SW 1271 (cell line): ENCODE measurements at places on chromosomes 1 and 21.
A peak's percentile ranks its signal among the peaks of the same experiment; 100 is the strongest.

DNA sequence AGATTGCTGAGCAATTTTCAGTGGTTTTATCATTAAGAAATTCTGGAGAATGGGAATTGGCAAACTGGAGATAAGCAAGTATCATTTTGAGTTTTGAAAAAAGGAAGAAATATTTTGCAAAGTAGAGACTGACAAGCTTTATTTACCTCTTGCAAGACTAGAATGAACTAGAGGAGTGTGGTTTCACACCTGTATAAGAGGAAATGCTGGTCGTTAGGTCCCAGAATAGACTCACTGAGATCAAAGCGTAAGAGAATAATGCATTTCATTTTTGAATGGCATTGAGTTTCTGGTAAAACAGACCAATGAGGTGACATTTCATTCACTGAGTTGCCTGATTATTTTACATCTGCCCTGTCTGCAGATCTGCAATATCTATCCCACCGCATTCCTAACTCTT, 308.1 kb downstream of the ADGRL2 start:
- DNase-seq: no peak

- no peak for DNase-seq
Measured at GRCh38 chr1:206941766-206942418, 4.4 kb downstream of the PIGR start.

DNA sequence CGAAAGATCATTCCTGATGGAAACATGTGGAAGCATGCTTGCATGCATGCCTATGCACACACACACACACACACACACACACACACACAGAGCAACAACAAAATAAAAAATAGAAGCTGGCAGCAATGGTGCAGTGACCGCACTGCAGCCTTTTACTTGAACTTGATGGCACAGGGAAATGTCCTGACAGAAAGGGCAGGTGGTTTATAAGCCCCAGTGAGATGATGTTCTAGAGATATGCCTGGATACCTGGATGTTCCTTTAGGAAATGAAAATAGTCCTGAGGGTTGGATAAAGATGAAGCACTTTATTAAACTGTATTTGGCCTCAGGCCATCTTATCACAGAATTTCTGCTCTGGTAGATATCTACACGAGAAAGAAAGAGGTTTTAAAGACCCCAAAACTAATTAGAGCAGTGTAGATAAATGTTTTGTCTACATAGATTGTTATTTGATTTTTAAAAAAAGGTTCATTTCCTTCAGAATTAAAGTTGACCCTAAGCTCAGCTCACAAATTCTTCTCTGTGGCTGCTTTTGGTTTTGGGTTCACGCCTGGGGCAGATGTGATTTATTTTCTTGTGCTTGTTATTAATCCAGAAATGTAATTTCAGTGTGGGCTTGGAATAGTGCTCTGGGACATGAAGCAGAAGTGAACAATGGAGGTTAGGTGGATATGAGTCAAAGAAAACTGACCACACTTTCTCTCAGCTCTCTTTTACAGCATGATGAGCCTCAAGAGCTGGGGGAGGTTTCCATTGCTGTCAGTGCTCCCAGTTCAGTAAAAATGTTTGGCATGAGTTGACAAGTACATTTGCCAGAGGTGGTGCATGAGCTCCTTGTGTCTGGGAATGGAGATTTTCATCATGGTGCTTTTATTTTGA, 22.9 kb downstream of the ADAM30 start:
- DNase-seq: no peak

- DNase-seq: no peak
Measured at GRCh38 chr1:33331444-33332356, 10.8 kb upstream of the A3GALT2 start.

GRCh38 chr1:188761226-188761625, 1716.4 kb downstream of the BRINP3 start:
- no peak for DNase-seq

GRCh38 chr1:39877980-39878956, 5.0 kb downstream of the TRIT1 start:
- no peak for DNase-seq

DNA sequence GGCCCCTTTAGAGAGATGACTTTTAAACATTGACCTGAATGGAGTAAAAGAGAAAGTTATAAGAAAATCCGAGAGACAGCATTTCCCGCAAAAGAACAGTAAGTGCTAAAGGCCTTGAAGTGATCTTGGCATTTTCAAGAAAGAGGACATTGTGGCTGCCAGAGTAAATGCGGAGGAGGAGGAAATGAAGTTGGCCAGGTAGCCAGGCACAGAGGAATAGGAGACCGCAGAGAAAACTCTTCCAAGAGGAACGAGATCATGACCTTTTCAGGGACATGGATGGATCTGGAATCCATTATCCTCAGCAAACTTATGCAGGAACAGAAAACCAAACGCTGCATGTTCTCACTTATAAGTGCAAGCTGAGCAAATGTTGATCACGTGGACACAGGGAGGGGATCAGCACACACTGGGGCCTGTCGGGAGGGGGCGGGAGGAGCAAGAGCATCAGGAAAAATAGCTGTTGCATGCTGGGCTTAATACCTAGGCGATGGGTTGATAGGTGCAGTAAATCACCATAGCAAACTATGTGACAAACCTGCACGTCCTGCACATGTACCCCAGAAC, 49.7 kb downstream of the EEIG2 start:
- DNase-seq: no peak

DNA sequence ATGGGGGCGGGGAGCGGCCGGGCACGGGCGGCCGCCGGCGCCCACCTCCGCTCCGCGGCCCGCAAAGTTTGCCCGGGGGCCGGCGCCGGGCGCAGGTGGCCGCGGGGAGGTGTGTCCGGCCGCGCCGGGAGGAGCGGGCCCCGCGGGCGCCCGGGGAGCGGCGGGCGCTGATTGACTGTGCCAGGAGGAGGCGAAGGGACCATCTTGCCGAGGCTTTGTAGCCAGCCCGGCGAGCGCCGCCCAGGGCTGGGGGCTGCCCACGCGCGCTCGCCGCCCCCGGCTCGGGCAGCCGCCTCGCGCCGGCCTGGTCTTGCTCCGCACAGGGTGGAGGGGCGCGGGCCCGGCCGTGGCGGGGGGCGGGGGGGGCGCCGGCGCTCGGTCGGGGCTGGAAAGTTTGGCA, 432 bp downstream of the EPHB2 start:
- DNase-seq: peak; percentile 3

DNA sequence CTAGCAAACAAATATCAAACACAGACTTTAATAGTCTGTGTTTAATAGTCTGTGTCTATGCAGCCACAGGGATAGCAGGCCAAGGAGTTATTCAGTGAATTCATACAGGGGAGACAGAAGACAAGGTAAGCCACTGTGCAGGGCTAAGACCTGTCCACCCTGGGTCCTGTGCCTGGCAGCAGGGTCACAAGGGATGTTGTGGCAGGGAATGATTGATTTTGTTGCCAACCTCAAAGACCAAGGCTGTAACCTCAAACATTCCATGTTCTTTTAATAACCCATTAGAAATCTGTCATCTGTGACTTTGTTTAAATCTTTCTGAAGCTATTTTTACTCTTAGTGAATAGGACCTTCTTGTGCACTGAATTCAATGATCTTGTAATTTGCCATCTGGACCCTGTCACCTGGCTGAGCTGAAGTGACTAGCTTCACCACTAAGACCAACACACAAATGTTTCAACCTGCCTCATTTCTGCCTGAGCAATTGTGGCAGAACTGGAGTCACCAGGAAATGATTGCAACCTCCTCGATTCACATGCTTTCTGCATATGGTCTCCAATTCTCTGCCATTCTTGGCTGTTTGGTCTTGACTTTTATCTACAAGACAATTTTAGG, 154.2 kb downstream of the ASTN1 start:
- no peak for DNase-seq

DNA sequence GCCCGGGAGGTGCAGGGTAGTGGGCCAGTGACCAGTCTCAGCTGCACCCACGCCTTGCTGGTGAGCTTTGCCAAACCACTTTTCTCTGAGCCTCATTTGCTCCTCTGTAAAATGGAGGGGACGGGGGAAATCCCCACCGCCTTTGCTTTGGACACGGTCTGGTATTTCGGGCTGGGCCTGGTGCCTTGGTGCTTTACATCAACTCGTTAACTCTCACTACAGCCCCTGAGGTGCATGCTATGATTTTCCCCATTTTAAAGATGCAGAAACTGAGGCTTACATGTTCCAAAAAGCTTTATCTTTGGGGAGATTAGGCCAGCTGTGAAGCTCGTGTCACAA, 116.1 kb upstream of the RUNX3 start:
- no peak for DNase-seq

GRCh38 chr1:101452825-101453224, 216.0 kb downstream of the S1PR1 start:
- no peak for DNase-seq

GRCh38 chr1:48771561-48771960, 5.1 kb downstream of the BEND5 start:
- DNase-seq: no peak

DNA sequence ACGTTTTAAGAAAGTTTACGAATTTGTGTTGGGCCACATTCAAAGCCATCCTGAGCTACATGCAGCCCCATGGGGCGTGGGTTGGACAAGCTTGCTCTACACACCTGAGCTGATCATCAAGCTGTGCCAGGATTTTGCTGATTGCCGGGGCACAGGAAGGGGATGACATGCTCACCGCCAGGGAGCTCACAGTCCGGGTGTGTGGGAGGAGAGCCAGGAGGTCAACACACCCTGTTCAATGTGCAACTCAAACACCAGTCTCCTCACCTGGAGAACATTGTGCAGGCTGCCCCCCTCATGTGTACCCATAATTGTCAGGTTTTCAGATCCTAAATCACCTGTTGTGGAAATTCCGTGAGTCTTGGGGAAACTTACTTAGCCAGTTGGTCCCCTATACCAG, 969 bp downstream of the CYP4A11 start:
- DNase-seq: no peak

- no peak for DNase-seq
Measured at GRCh38 chr1:231557898-231558707, 29.6 kb downstream of the TSNAX start.

GRCh38 chr1:116496380-116496779, 74.4 kb downstream of the CD58 start:
- DNase-seq: no peak

- DNase-seq: no peak
Measured at GRCh38 chr1:30185809-30186208, 537.6 kb downstream of the MATN1 start.

- DNase-seq: no peak
Measured at GRCh38 chr1:19780267-19780877, 19.3 kb downstream of the TMCO4 start.

DNA sequence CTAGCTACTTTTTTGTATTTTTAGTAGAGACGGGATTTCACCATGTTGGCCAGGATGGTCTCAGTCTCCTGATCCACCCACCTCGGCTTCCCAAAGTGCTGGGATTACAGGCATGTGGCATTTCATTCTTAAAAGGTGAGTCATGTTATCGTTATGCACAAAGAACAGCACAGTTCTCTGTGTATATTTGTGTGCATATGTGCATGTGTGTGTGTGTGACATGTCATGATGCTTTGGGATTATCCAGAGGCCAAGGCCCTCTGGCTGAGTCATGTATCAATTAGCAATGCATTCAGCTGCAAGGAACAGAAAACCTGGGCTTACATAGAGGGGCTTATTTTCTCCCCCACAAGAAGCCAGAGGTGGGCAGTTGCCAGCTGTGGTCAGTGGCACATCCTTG, 301.7 kb upstream of the KAZN start:
- no peak for DNase-seq

GRCh38 chr1:53690411-53690810, 48.6 kb downstream of the GLIS1 start:
- no peak for DNase-seq

DNA sequence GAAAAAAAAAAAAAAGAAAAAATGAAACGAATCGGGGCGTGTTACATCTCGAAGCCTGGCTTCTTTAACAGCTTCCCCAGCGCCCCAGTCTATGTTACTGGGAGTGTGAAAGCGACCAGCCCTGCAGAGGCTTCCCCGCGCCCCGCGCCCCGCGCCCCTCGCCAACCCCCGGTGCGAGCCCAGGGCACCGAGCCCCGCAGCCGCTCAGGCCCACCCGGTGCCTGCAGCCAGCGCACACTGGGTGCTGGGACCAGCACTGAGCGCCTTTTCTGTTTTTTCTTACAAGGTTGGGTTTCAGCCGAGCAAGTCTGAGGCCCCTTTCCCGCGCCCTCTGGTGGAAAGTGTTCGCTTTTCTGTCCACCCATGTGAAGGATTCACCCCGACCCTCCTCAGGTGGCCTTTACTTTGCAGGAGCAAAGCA, 42.1 kb upstream of the ZNF496 start:
- DNase-seq: peak; percentile 38

- no peak for DNase-seq
Measured at GRCh38 chr1:90346349-90346748, 351.4 kb downstream of the ZNF326 start.
